ENCODE measurements at places on chromosomes 4 and X. TPM values are rescaled to one million over a fixed set of nuclear protein-coding genes. Genes with fewer than 3 reads are reported as not detected.

- peak; percentile 15 for DNase-seq
- no peak overlapping the region for H3K27ac ChIP-seq
- no peaks in the 10 kb centered on the region for H3K4me1 ChIP-seq
- H3K4me3 ChIP-seq = no peak overlapping the region
- no peaks in the 10 kb centered on the region for H3K27me3 ChIP-seq
Measured at GRCh38 chrX:101999644-102000539, 68.1 kb upstream of the ZMAT1 start.

The AWAT2 gene
- total RNA-seq = not detected

GRCh38 chr4:148542922-148543623, 100.9 kb upstream of the NR3C2 start:
- no peaks in the 10 kb centered on the region for H3K36me3 ChIP-seq
- no peak overlapping the region for H3K27ac ChIP-seq

The BANK1 gene
- total RNA-seq = not detected

- H3K36me3 ChIP-seq = no peaks in the 10 kb centered on the region
- DNase-seq = no peak
- no peak overlapping the region for H3K27ac ChIP-seq
- peaks cover 18% of the 10 kb centered on the region for H3K4me1 ChIP-seq
Measured at GRCh38 chr4:47012676-47013075, 18.7 kb upstream of the GABRB1 start.

DNA sequence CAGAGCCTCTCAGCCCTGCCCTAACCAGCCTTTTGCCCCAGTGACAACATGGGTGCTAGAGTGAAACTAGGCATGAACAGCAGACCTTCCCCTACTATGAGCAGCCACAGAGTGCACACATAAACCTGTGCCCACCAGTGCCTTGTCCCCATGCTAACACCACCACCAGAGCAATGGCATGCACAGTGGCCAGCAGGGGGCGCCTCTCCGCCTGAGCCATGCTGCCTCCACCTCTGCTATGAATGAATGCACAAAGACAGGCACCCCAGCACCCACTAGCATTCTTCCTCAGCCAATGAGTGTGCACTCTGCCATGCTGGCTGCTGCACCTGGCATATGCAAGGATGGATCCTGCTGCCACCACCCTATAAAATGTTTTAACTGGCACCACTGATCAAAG, 286.9 kb upstream of the FGF16 start:
- no peak overlapping the region for H3K27ac ChIP-seq
- no peaks in the 10 kb centered on the region for H3K36me3 ChIP-seq
- H3K4me1 ChIP-seq = no peaks in the 10 kb centered on the region
- no peak for DNase-seq
- H3K4me3 ChIP-seq = no peak overlapping the region

GRCh38 chrX:96688789-96689188, 4.1 kb downstream of the DIAPH2 start:
- H3K36me3 ChIP-seq = no peaks in the 10 kb centered on the region
- no peaks in the 10 kb centered on the region for H3K27me3 ChIP-seq
- peaks cover 13% of the 10 kb centered on the region for H3K4me1 ChIP-seq
- no peak overlapping the region for H3K4me3 ChIP-seq
- no peak overlapping the region for H3K27ac ChIP-seq
- DNase-seq = no peak

Measured in CD4-positive, alpha-beta memory T cell (primary cell).